Esophagus mucosa (tissue), 1 donor: ENCODE measurements at places on chromosomes 3 and 15.
A peak's percentile ranks its signal among the peaks of the same experiment; 100 is the strongest.

DNA sequence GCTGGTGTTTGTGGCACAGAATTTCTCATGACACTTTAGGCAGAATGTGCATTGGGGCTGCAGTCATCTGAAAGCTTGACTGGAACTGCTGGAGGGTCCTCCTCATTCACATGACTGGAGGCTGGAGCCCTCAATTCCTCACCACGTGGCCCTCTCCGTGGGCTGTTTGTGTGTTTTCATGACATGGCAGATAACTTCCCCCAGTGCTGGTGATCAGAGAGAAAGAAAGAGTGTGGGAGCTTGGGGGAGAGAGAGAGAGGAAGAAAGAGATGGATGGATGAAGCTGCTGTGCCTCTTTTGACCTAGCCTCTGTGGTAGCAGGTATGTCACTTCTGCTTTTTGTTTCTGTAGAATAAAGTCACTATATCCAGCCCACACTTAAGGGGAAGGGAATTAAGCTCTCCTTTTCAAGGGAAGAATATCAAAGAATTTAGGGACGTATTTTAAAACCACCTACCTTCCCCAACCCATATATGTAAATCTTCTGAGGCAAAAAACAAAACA is 169.6 kb upstream of the IL12A start:
- no peak for ATAC-seq

DNA sequence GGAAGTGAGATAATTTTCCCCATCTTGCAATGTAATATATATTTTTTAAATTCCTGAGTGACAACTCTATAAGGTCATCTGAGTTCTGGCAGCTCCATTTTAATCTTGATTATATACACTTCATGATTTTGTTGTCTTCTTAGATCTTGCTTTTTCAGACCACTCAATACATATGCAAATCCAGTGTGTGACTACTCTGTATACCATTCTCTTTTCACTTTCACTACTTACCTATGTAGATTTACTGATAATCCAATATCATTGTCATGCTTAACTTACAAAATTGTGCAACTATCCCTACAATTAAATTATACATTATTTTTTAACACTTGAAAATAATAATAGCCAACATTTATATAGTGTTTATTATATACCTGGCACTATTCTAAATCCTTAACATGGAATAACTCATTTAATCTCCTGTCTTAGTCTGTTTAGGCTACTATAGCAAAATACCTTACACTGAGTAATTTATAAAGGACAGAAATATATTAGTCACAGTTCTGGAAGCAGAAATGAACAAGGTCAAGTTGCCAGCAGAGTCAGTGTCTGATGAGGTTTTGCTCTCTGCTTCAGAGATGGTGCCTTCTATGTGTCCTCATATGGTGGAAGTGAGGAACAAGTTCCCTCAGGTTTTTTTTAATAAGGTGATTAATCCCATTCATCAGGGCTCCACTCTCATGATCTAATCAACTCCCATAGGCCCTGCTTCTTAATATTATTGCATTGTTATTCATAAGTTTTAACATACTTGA is 338.5 kb downstream of the TUSC7 start:
- ATAC-seq: no peak

- no peak for ATAC-seq
Observed at GRCh38 chr3:155701882-155702465, 42.9 kb downstream of the PLCH1 start.

DNA sequence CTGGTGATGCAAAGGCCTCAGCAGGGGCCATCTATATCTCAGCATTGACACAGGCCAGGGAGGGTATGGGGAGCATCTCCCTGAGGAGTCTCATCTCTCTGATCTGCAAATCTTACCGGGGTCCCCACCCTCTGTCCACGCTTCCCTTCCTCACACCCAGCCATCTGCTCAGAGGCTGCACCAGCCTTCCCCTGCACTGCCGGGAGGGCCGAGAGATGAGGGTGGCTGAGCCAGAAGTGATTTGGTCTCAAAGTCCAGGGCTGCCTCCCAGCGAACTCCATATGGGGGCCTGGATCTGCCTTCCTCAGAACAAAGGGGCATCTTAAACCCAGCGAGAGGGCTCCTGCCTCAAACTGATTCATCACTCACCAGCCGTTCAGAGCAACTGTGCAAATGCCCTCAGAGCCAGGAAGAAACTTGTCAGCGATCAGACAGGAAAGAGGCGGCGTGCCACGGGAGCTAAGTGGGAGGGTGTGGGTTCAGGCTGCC is 4.6 kb downstream of the IGDCC3 start:
- no peak for ATAC-seq

DNA sequence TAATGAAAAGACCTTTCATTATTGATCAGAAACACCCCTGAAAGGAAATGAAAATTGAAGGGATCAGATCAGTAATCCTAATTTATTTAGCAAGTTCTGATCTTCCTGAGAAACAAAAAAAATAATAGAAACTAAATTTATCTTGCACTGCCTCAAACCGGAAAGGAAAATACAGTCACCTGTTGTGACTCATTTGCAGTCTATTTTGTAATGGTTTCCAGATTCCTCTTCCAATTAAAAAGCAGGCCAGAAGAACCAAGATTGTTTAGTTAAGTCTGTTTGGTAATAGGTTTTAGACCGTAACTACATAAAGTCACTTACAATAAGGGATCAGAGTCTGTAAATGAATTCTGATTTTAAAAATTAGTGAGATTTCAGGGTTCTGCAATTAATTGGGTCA is 49.7 kb upstream of the ATOSA start:
- ATAC-seq: peak; percentile 49

- peak; percentile 50 for ATAC-seq
Observed at GRCh38 chr15:63364399-63365272, 17.0 kb downstream of the CA12 start.

DNA sequence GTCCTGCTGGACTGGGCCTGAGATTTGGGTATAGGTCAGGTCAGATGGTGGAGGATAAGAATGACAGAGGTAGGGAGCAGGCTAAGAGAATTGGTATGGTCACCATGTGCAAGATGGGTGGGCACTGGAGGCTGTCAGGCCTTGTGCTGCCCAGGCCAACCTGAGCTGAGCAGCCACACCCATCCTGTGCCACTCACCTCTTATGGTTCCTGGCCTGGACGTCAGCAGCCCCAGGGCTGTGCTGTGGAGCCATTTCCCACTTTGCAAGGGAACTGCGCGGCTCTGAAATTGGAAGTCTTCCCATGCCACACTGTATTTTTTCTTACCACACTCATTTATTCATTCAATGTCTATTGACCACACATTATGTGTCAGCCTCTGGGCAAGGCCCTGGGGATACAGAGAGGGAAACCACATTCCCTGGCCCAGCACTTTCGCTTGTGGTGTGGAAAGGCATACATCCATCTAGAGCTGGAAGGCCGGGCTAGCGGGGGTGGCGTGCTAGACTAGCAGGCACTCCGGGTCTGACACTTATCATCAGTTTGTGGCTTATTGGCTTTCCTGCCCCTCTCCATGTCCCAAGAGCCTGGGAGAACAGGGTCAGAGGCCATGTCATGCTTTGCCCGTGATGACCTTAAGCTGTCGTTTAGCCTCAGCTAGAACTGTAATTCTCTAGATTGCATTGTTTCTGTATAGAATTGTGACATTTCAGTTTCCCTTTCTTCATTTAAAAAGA is 51.1 kb upstream of the POLG start:
- no peak for ATAC-seq

DNA sequence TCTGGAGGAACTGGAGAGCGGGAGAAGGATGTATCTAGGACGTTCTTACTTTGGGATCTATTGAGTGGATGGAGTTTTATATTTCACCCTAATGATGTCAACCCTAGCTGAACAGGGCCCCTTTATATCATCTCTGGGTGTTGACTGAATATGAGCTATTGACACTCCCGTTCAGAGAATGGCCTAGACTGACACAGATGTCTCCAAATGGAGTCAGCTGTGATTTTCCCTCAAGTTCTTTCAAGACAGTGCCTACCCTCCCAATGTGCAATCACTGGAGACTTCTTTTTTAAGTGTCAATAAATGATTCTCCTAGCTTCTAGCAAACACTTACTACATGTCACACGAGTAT is 63.8 kb downstream of the FRMD4B start:
- ATAC-seq: no peak

GRCh38 chr3:140052771-140053702 is 118.1 kb downstream of the CLSTN2 start:
- no peak for ATAC-seq

GRCh38 chr3:102545276-102545675 is 110.5 kb downstream of the ZPLD1 start:
- ATAC-seq: no peak

DNA sequence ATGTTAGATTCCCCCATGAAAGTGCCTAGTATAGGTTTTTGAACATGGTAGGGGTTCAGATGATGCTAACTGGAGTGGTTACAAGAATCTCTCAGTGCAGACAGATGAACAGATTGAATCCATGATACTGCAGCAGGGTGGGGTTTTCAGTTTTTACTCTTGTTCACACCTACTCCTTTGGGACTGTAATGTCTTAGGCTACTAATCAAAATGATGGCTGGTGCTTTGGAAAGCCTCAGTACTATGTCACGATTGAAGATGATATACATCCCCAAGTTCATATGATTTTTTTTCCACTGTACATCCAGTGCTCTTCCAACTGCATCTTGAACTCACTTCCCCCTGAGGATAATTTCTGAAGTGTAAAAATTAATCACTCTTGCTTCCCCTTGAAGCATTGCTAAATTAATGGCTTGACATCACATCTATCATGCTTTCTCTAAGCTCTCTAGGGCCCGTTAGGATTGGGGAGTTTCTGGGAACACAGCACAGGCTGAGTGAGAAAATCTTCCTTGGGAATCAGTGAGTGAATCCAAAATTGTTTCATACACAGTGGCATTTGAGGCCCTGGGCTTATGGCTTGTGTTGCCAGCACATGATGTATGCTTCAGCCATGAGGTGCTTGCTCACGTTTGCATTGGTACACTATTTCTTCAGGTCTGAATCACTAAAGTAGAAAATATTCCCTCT is 115.0 kb upstream of the TPRG1 start:
- no peak for ATAC-seq

- peak; percentile 18 for ATAC-seq
Observed at GRCh38 chr3:98563661-98564281, 29.6 kb downstream of the CPOX start.

DNA sequence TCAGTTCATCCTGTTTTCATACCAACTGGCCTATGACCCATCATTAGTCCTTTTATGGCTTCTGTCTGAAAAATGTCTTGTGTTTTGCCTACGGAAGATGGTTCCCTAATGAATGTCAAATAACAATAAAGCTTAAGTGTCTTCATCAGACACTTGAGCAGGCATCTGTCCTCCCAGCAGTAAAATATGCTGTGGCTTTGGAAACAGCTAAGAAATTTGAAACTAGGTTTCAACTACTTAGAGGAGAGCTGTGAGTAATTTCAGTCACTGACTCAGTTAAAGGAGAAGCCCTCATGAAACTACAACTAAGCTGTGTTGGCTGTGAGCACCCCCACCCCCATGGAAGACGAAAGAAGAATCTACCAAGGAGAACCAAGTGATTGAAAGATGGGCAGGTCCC is 409.4 kb upstream of the PPP2R3A start:
- ATAC-seq: no peak

GRCh38 chr3:37974121-37975083 is 16.2 kb upstream of the VILL start:
- ATAC-seq: peak; percentile 86

- ATAC-seq: no peak
Observed at GRCh38 chr3:161054860-161055604, 50.1 kb downstream of the B3GALNT1 start.

- ATAC-seq: no peak
Observed at GRCh38 chr3:49183873-49184272, 12.5 kb downstream of the KLHDC8B start.

GRCh38 chr3:193641440-193641775 is 48.4 kb downstream of the OPA1 start:
- no peak for ATAC-seq

- ATAC-seq: peak; percentile 84
Observed at GRCh38 chr15:59276225-59277178, 69.9 kb downstream of the LDHAL6B start.

DNA sequence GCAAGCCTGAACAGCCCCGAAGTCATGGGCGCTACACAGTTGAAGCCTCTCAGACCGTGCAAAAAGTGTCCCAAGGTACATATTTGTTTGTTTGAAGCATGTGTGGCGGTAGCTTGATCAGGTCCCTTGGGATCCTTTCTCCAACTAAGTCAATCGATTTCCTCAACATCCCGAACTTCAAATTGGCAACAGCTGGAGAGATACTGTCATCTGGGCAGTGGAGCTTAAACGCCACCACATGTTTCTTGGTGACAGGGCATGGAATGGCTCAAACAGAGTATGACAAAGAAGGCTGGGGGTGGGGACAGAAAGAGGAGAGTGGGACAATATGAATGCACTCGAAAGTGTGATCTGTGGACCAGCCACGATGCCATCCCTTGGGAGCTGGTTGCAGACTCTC is 84.9 kb upstream of the PSMD6 start:
- no peak for ATAC-seq

DNA sequence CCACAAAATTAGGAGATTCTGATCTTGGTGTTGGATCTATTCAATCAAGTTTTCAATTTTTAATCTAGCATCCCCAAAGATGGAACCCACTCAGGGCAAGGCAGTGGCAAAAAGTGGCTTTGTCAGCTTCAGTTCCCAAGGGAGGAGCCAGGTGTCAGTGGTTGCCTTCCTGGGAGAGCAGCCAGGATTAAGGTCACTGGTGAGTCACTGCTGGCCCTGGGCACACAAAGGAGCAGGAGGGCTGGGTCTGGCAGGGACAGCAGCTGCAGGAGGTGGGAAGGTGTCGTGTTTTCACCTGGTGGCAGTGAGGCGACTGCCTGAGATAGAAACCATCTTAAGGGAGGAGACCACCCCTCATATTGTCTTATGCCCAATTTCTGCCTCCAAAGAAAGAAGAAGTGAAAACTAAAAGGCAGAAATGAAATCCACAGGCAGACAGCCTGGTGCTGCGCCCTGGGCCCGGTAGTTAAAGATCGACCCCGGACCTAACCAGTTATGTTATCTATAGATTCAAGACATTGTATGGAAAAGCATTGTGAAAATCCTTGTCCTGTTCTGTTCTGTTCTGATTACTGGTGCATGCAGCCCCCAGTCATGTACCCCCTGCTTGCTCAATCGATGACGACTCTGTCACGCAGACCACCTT is 5.9 kb upstream of the KLHL25 start:
- ATAC-seq: peak; percentile 91

DNA sequence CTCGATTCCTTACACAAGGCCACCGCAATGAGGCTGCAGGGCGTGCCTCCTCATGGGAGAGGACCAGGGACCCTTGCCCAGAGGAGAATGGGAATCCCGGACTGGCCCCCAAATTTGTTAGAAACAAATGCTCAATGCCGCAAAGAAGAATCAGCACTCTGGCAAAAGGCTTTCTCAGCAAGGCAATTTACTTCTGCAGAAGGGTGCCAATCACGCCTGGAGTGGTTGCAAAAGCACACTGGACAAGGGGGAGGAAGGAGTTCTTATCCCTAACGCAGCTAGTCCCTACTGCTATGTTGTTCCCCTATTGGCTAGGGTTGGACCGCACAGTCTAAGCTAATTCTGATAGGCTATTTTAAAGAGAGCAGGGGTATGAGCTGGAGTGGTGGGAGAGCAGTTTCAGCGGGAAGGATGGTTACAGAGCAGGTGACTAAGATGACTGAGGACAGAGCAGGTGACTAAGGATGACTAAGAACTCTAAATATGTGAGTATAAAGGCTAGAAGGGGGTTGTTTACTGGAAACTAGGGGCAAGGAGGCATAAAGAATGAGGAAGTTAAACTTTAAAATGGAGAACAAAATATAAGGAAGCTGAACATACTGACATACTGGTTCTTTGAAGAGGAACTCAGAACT is 48.5 kb downstream of the KATNBL1 start:
- ATAC-seq: peak; percentile 77

GRCh38 chr3:169278092-169278491 is 385.4 kb downstream of the MECOM start:
- ATAC-seq: no peak

- peak; percentile 27 for ATAC-seq
Observed at GRCh38 chr15:88476635-88477060, 9.1 kb downstream of the MRPS11 start.

- no peak for ATAC-seq
Observed at GRCh38 chr3:110139821-110140220, 802.5 kb upstream of the DPPA4 start.
